ENCODE measurements at places on chromosomes 1 and 21.
A peak's percentile ranks its signal among the peaks of the same experiment; 100 is the strongest.

DNA sequence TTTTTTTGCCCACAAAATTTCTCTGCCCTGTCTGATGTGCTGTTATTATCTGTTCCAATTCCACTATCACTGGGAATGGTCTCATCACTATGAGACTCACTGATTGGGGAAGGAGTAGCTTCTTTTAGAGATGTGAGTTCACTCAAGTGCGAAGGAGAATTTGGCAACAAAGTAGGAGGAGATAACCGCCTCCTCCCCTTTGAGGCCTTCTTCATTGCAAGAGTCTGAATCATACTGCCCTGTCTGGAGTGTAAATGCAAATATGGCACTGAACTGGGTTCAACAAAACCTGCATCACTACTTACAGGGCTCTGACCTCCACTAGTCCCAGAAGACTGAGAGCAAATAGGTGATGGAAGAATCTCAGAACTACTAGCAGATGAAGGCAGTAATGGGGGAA is 83.4 kb downstream of the ASH1L start:
- no peak for DNase-seq

GRCh38 chr1:176775996-176776395 is 313.0 kb downstream of the PAPPA2 start:
- no peak for DNase-seq

GRCh38 chr1:217889401-217889800 is 258.3 kb downstream of the SPATA17 start:
- no peak for DNase-seq

DNA sequence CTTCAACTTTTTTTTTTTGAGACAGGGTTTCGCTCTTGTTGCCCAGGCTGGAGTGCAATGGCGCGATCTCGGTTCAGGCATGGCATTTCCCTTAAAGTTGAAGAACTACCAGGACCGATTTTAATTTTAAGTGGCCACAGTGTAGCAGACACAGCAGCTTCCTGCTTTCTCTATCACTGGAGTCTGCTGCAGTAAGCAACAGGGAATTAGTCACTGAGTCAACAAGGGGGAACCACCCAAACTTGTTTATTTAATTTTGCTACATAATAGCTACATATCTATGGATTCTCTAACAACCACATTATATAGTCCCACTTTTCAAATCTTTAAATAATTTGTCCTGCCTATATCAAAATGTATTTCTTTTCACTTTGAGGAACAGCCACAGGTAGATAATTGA is 12.5 kb upstream of the TNNI3K start:
- DNase-seq, result no peak

DNA sequence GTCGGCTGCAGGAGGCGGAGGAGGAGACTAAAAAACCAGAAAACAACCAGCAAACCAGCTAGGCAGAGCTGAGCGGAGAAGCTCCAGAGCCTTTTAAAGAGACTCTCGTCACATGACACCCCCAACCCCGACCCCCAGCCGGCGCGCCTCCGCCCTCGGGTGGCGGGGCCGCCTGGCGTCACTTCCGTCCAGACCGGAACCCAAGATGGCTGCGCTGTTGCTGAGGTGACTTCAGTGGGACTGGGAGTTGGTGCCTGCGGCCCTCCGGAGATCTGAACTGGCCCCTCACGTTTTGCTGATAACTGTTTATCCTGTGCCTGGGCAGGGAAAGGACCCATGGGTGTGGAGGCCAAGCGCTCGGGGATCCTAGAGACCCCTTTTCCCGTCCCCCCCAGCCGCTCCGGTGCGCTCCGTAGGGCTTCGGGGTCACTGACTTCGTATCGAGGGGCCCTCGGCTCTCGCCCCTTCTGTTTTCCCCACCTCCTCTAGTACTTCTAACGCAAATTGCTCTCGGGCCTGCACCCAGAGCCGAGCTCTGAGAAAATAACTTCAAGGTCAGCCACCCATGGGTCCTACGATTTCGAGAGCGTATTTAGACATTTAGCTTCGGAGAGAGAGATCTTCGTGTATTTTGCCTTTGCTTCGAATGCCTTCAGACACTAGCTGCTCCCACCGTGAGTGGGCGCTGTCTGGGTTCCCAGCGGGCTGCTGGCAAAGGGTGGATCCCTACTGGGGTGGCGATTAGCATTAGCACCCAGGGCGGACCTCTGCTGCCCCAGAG is at the start of gene SDHC:
Gene SDHC (plus strand): TSS at position 181 of the 781 bp plus-strand sequence. CDS start 25 bp downstream, at position 206.
- DNase-seq, result peak; percentile 38

- DNase-seq, result no peak
Measured at GRCh38 chr21:40800126-40800525, 46.8 kb downstream of the DSCAM start.

DNA sequence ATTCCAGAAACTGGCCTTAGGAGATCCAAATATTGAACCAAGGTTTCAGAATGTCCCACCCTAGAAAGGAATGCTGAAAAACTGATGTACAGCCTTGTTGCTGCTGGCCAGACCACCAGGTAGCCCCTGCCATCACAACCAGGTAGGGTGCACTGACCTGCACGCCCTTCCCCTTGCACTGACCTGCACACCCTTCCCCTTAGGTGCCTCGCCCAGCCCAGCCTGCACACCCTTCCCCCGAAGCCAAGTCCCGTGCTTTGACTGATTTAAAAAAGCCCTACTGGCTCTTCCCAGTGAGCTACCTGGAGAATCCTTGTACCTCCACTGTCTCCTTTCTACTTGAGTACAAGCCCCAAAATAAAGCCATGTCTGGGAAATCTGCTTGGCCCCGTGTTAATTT is 26.3 kb upstream of the C1orf198 start:
- no peak for DNase-seq

GRCh38 chr1:202037706-202038296 is 27.4 kb downstream of the ELF3 start:
- no peak for DNase-seq

- DNase-seq, result no peak
Measured at GRCh38 chr1:25992689-25993171, 5.1 kb downstream of the PAFAH2 start.

GRCh38 chr1:203082571-203083462 is 3.0 kb downstream of the MYOG start:
- no peak for DNase-seq

- no peak for DNase-seq
Measured at GRCh38 chr1:80218112-80218511, 1211.6 kb upstream of the ADGRL4 start.

All from esophagus squamous epithelium (tissue), 5 donors.